Activated CD4-positive, alpha-beta T cell treated with anti-CD3 and anti-CD28 coated beads, Interleukin-2, amount 10 ng/mL, durations not matched to agents 7 days and 5 days (primary cell): ENCODE measurements at places on chromosomes 6 and 20. TPM values are rescaled to one million over a fixed set of nuclear protein-coding genes. Genes with fewer than 3 reads are reported as not detected.

DNA sequence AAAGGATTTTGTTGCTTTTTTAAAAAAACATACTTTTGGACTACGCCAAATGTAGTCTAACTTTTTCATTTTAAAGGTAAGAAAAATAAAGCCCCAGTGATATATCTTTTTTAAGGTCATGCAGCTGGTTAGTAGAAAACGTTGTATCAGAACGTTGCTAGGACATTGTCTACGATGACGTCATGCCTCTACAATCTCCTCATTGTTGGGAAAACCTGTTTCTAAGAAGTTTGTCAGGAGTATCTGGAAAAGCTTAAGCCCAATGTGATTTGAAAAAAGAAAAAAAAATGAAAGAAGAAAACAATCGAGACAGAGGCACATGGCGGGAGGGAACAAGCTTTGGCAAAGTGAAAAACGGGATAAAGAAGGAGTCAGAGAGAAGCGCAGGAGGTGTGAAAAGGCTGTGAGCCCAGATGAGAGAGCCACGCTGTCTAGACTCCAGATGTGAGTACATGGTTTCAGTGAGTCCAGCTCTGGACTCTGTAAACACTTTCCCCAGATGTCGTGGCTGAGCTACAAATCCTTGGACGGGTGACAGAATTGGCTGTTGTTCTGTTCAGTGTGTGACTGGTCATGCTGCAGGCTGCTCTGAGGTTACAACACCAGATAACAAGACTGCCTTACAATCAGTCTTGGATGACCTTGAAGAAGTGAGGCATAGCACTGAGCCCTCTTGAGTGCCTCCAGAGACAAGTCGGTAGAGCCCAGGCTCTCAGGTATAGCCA is 656.7 kb upstream of the ID4 start:
- no peaks in the 10 kb centered on the region for H3K4me1 ChIP-seq
- no peak for DNase-seq
- H3K27ac ChIP-seq: no peak overlapping the region
- no peaks in the 10 kb centered on the region for H3K36me3 ChIP-seq
- no peak overlapping the region for H3K4me3 ChIP-seq

The MAP1LC3A gene
- total RNA-seq: 2.6 TPM

The LY6G6D gene
- total RNA-seq: not detected

The CST4 gene
- total RNA-seq: not detected

The TTBK1 gene
- 0.12 TPM for total RNA-seq

The ULBP2 gene
- total RNA-seq: 0.40 TPM

The SERAC1 gene
- total RNA-seq: 4.5 TPM

The PPIL6 gene
- total RNA-seq: 0.22 TPM

The C6orf141 gene
- 0.47 TPM for total RNA-seq

The RFX6 gene
- total RNA-seq: not detected

- H3K4me1 ChIP-seq: no peaks in the 10 kb centered on the region
- H3K4me3 ChIP-seq: no peak overlapping the region
- H3K27me3 ChIP-seq: no peaks in the 10 kb centered on the region
Measured at GRCh38 chr20:15346657-15347280, 1009.4 kb upstream of the FLRT3 start.

DNA sequence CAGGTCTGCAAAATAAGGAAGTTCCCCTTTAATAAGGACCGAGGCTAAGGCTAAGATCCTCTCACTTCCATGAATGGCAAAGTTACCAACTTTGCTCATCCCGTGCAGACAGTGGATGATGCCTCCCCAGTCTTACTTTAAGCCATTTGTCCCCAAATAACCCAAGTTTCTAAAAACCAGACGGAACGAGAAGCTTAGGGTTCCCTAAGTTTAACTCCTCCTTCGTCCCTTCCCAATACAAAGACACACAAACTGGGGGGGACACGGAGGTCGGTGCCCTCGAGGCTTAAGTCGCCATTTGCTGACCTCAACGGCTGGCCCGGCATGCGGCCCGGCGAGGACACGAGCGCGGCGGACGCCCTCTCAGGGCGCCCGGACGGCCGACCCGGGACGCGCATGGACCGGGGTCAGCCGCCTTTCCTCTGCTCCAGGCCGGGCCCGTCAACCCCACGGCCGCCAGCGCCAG is 527 bp downstream of the FBXO30 start:
- H3K4me1 ChIP-seq: peaks cover 25% of the 10 kb centered on the region
- H3K36me3 ChIP-seq: peaks cover 6% of the 10 kb centered on the region
- peak overlapping the region; percentile 74 for H3K27ac ChIP-seq
- H3K4me3 ChIP-seq: peak overlapping the region; percentile 82
- DNase-seq: peak; percentile 8

- H3K4me1 ChIP-seq: peaks cover 2% of the 10 kb centered on the region
- H3K4me3 ChIP-seq: no peak overlapping the region
- no peaks in the 10 kb centered on the region for H3K27me3 ChIP-seq
- no peak for DNase-seq
- no peak overlapping the region for H3K27ac ChIP-seq
Measured at GRCh38 chr20:29443819-29444218, 1813.6 kb upstream of the DEFB115 start.

DNA sequence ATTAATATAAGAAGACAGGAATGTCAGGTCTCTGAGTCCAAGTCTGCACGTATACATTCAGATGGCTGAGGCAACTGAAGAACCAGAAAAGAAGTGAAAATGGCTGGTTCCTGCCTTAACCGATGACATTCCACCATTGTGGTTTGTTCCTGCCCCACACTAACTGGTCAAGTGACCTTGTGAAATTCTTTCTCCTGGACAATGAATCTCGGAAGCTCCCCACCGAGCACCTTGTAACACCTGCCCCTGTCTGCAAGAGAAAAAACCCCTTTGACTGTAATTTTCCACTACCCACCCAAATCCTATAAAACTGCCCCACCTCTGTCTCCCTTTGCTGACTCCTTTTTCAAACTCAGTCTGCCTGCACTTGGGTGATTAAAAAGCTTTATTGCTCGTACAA is 140.4 kb downstream of the SYNE1 start:
- no peaks in the 10 kb centered on the region for H3K36me3 ChIP-seq
- no peak overlapping the region for H3K27ac ChIP-seq
- DNase-seq: no peak
- no peak overlapping the region for H3K4me3 ChIP-seq
- H3K4me1 ChIP-seq: no peaks in the 10 kb centered on the region

The ARMH2 gene
- total RNA-seq: 2.3 TPM

The RSPO3 gene
- total RNA-seq: not detected

DNA sequence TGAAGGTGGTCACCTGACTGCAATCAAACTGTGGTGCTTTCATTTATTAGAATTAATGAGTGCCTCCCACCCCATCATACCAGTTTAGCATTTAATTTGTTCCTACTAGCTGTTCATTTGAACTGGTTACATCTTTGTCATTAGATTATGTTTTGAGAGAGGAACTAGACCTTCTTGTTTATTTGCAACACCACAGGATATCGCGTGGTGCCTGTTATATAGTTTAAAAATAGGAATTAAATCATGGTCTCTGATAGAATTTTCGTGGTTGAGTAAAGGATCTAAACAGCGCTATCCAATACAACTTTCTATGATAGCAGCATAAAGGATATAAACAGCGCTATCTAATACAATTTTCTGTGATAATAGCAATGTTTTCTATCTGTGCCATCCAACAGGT is 2.8 kb downstream of the RPRD1B start:
- H3K4me3 ChIP-seq: no peak overlapping the region
- peaks cover 20% of the 10 kb centered on the region for H3K36me3 ChIP-seq
- H3K4me1 ChIP-seq: peaks cover 45% of the 10 kb centered on the region
- H3K27ac ChIP-seq: no peak overlapping the region
